ENCODE measurements at places on chromosomes 7 and 10. TPM values are rescaled to one million over a fixed set of nuclear protein-coding genes. Genes with fewer than 3 reads are reported as not detected.

DNA sequence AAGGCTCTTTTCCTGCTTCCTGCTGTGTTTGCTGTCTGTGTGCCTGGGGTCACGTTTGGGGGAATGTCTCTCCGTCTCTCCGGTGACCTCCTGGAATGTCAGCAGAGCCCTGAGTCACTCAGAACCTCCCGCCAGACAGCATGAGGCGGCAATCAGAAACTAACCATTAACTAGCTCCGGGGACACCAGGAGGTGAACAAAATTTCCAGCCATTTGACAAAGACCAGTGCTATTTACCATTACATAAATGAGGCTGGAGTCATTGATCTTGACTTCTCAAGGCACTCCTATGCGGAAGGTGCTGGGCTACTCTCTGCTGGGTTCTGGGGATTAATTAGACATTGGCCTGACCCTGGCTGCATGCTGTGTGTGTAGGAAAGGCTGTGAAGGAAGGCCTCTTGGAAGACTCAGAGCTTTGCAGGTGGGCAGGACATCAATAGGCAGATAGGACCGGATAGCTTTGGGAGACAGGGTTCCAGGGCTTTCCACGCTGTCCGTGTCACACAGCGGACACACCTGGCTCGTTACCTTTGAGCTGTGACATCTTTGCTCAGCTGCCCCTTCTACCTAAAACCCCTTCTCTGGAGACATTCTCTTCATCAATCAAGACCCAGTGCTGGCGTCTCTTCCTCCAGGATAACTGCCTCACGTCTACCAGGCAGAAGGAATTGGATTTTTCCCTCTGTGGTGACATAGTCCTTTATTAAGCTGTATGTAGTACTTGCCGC is 77.0 kb downstream of the PFKFB3 start:
- DNase-seq: peak; percentile 36
- H3K27me3 ChIP-seq: no peaks in the 10 kb centered on the region
- peaks cover 43% of the 10 kb centered on the region for H3K4me1 ChIP-seq
- H3K27ac ChIP-seq: peak overlapping the region; percentile 68
- no peaks in the 10 kb centered on the region for H3K36me3 ChIP-seq

- H3K27ac ChIP-seq: peak overlapping the region; percentile 79
- no peaks in the 10 kb centered on the region for H3K27me3 ChIP-seq
- H3K4me3 ChIP-seq: peak overlapping the region; percentile 49
- DNase-seq: peak; percentile 11
- H3K4me1 ChIP-seq: peaks cover 39% of the 10 kb centered on the region
Observed at GRCh38 chr10:29820890-29821461, 186.2 kb upstream of the SVIL start.

- H3K36me3 ChIP-seq: no peaks in the 10 kb centered on the region
- no peaks in the 10 kb centered on the region for H3K27me3 ChIP-seq
- H3K4me3 ChIP-seq: peak overlapping the region; percentile 10
- no peak overlapping the region for H3K27ac ChIP-seq
- DNase-seq: no peak
Observed at GRCh38 chr7:31882187-31882586, 188.0 kb downstream of the PDE1C start.

DNA sequence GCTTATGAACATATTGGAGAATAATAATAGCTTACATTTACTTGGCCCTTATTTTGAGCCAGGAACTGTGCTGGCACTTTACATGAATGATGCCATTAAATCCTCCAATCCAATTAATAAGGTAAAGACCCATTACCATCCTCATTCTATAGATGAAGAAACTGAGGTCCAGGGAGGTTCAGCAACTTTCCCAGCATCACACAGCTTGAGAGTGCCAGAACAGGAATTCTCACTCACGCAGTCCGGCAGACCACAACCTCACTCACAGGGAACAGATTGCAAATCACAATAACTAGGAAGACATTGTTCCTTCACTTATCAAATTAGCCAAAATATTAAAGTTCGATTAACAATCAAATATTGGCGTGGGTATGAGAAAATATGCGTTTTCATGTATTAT is 18.3 kb downstream of the GPRIN2 start:
- H3K4me3 ChIP-seq: no peak overlapping the region
- no peak overlapping the region for H3K27ac ChIP-seq
- H3K27me3 ChIP-seq: no peaks in the 10 kb centered on the region
- no peak for DNase-seq

DNA sequence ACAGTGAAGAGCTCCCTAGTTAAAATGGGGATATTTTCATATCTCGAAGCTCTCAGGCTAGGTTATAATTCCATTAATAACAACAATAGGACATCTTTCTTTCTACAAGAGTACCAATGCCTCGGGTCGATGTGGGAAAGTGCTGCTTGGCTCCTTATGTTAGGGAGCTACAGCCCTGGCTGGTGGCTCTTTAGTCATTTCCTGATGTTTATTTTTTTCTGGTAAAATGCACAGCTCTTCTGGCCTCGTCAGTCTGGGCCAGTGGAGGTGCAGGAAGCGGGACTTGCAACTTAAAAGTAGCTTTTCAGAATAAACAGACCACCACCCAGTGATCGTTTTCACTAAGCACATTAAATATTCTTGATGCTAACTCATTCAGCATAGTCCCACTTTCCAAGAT is 58.3 kb downstream of the MKX start:
- peaks cover 3% of the 10 kb centered on the region for H3K4me1 ChIP-seq
- H3K4me3 ChIP-seq: peak overlapping the region; percentile 18
- no peak overlapping the region for H3K27ac ChIP-seq
- no peaks in the 10 kb centered on the region for H3K36me3 ChIP-seq
- no peaks in the 10 kb centered on the region for H3K27me3 ChIP-seq

Gene RP9
- total RNA-seq: 7.6 TPM

Gene CCDC7
- 35.6 TPM for total RNA-seq

Gene BTBD16
- total RNA-seq: not detected

Gene IFIT1B
- not detected for total RNA-seq
